ENCODE measurements at places on chromosomes 11 and 22. TPM values are rescaled to one million over a fixed set of nuclear protein-coding genes. Genes with fewer than 3 reads are reported as not detected.

The TMEM9B gene
- total RNA-seq = 26.0 TPM

The HBG2 gene
- total RNA-seq = 0.78 TPM

The FGF19 gene
- total RNA-seq = not detected

GRCh38 chr11:58059007-58059350 is 28.2 kb downstream of the OR6Q1 start:
- no peak for DNase-seq

- no peak for DNase-seq
These were observed 8.6 kb upstream of the JAML start for GRCh38 chr11:118233377-118233776.

DNA sequence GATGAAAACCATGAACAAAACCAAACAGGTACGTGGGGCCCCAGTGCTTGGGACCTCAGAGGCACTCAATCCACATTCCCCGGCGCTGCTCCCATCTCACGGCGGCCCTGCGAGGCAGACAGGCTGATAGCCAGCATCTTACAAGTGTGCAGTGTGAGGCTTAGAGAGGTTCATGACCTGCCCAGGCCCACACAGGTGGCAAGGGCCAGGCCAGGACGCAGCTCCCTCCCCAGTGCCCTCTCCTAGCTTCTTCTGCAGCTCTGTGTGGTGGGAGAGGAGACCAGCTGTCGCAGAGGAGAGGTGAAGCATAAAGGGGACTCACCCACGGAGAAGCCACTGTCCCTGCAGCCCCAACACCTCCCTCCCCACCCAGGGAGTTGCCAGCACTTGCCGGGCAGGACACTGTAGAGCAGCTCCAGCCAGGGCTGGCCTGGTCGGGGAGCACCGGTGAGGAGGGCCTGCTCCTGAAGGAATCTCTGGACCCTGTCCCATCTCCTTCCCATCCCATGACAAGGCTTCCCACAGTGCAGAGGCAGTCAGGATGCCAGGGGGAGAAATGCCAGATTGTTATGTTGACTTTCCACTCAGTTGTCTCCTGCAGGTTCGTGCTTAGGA is 92.4 kb upstream of the TMEM45B start:
- DNase-seq = no peak

- DNase-seq = no peak
These were observed 85.1 kb upstream of the BLID start for GRCh38 chr11:122201106-122201505.

GRCh38 chr11:79088967-79089366 is 351.9 kb downstream of the TENM4 start:
- DNase-seq = no peak

GRCh38 chr22:20194681-20195593 is 44.1 kb upstream of the CCDC188 start:
- DNase-seq = no peak
